Activated CD4-positive, alpha-beta T cell treated with anti-CD3 and anti-CD28 coated beads, Interleukin-10, Interleukin-2, amounts not matched to agents 100 ng/mL and 50 ng/mL, durations not matched to agents 16 hours and 8 hours (primary cell): ENCODE measurements at places on chromosomes 16 and 17.

DNA sequence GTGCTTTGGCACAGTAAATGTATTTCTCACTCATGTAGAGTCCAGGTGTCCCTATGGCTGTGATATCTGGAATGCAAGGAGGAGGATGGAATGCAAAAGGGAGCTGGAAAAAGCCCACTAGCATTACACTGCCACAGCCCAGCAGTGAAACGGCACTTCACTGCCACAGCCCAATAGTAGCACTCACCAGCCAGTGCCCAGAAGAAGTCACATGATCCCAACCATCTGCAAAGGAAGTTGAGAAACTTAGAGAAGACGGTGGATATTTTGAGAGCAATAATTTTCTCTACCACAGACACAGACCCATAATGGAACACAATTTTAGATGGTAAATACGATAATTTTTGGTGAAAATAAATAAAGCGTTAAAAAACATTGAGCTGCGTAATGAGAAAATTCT, 51.8 kb downstream of the C16orf82 start:
- no peak for DNase-seq

GRCh38 chr17:82332669-82333278, 792 bp downstream of the SECTM1 start:
- DNase-seq, result peak; percentile 29

- DNase-seq, result no peak
These were observed 593.5 kb downstream of the TOX3 start for GRCh38 chr16:51953286-51953985.

- DNase-seq, result no peak
These were observed at the start of gene HNF1B for GRCh38 chr17:37744961-37745800. TSS of gene HNF1B (minus strand) at chr17:37745059. CDS start at chr17:37744884, 175 bp downstream.

DNA sequence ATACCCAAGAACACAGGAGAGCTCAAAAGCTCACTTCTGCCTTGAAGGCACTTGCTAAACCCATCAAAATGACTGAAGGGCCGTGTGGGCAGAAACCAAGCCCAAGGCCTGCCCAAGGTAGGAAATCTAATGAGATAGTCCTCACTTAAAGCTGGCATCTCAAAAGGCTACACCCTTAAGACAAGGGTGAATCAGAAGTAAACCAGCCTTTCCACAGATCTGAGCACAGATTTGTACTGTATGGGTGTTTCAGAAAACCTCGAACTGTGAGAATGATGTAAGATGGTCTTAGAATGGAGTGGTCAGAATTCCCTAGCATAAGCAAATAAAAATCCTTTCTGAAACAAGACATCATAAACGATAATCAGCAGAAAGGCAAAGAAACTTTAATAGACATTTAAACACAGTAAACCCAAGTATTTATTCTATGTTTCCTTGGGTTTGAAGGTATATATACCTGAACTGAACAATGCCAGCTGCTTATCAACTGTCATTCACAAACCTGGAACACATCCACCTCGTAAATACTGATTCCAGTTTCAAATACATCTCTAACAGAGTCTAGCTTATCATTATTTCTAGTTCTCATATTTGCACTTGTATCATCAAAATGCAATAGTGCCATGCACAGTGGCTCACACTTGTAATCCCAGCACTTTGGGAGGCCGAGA, 37.8 kb downstream of the GLG1 start:
- DNase-seq, result no peak
